ENCODE measurements at places on chromosomes 16 and 17.

- DNase-seq = no peak
Measured at GRCh38 chr16:59612094-59612493, 878.0 kb upstream of the GOT2 start.

GRCh38 chr17:75034236-75034908 lies 12.4 kb downstream of the ATP5PD start:
- peak; percentile 85 for DNase-seq

DNA sequence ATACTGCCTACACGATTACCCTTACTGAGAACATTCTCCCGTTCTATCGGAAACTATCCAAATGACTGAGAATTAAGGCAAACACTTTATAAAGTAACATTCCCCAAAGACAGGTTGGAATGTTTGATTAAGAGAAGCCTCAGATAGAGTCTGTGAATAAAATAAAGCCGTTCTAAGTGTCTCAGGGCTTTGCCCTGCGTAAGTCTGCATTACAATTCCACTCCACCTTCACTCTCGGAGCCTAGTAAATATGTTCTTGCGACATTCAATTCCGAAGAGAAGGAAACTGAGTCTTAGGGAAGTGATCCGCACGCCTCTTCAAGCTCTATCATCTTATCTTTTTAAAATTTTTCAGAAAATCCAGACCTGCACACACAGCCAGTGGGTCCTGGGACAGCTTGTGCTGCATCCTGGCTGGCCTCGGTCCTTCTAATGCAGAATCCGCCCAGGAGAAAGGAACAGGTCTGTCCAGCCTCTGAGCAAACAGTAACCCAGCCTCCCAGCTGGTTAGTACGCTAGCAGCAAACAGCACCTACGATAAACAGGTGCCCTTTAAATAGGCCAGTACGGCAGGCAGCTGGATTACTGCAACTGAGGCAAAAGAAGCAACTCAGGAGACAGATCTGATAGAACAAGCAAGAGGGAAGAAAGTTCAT lies 254.1 kb upstream of the IRX3 start:
- DNase-seq = no peak

- DNase-seq = no peak
Measured at GRCh38 chr17:7911116-7911515, 5.0 kb downstream of the RNF227 start.

- no peak for DNase-seq
Measured at GRCh38 chr16:974001-974601, 3.3 kb upstream of the LMF1 start.

GRCh38 chr17:18205861-18206260 lies 19.6 kb upstream of the LLGL1 start:
- no peak for DNase-seq

- no peak for DNase-seq
Measured at GRCh38 chr16:55280587-55280986, 43.4 kb upstream of the IRX6 start.

GRCh38 chr16:17845031-17845430 lies 374.3 kb upstream of the XYLT1 start:
- no peak for DNase-seq

DNA sequence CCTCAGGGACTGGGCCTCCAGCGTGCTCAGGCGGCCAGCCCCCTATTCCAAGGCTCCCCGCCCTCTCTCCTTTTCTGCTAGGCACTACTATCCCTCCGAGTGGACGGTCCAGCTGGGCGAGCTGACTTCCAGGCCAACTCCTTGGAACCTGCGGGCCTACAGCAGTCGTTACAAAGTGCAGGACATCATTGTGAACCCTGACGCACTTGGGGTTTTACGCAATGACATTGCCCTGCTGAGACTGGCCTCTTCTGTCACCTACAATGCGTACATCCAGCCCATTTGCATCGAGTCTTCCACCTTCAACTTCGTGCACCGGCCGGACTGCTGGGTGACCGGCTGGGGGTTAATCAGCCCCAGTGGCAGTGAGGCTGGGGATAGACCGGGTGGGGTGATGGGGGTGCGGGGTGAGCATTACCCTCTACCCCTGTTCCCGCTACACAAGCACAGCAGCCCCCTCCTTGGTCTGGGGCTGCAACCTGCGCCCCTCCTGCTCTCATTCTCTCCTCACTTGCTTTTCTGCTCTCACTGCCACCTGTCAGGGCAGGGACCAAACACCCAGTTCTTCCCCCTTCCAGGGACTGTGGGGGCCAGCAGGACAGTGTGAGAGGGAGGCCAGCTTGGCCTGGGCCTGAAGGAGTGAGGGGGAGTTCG lies 1.1 kb downstream of the PRSS41 start:
- no peak for DNase-seq
